Brain pericyte (primary cell): ENCODE measurements at places on chromosomes 6 and 20.

- DNase-seq, result no peak
Observed at GRCh38 chr6:33578588-33579011, 1.5 kb downstream of the BAK1 start.

GRCh38 chr6:3231247-3232016 lies 4.0 kb upstream of the TUBB2B start:
- DNase-seq, result no peak

- DNase-seq, result no peak
Observed at GRCh38 chr6:52549428-52549827, 27.4 kb downstream of the TRAM2 start.

DNA sequence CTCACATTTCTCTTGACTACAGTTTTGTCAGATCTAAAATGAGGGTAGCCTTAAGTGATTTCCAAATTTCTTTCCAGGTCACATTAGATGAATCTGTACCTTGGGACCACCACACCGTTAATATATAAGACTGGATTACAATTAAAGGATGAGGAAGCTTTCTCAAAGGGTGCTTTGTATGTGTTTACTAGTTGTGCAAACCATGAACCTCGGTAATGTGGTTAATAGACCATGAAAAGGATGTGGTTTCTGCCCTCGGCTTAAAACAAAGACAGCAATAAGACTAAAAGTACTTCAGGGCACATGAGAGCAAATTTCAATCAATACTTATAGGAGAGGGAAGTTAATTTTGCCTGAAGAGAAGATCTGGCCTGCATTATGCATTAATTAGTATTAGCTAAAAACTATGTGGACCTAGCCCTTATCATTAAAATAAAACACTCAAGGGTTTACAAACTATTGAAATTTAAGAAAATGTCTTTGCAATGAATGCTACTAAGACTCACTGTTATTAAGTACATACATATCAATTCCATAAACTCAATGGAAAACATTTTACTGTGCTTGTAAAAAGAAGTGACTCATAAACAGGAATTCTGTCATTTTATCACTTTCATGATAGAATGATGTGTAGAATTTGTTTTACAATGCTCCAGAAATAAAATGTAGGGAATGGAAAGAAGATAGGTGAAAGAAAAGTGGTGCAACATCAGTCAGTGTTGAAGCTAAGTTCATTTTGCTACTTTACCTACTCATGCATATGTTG lies 936 bp upstream of the TMX4 start:
- no peak for DNase-seq

DNA sequence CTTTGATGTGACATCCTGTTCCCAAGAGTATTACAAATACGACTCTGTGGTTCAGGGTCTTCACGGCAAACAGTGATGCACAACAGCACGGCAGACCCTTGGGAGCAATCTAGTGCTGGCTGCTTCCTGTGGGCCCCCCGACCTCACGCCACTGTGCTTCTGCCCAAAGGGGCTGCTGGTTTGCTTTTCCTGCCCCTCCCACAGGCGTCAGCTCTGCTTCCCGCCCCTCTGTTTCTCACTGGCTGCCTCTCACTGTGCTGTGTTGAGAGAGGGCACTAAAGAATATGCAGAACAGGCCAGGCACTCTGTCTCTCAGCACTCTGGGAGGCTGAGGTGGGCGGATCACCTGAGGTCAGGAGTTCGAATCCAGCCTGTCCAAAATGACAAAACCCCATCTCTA lies 554.5 kb upstream of the AGPAT4 start:
- DNase-seq, result no peak

GRCh38 chr20:56833427-56833826 lies 204.3 kb downstream of the TFAP2C start:
- no peak for DNase-seq

GRCh38 chr6:90442366-90442765 lies 144.5 kb downstream of the MAP3K7 start:
- DNase-seq, result no peak

DNA sequence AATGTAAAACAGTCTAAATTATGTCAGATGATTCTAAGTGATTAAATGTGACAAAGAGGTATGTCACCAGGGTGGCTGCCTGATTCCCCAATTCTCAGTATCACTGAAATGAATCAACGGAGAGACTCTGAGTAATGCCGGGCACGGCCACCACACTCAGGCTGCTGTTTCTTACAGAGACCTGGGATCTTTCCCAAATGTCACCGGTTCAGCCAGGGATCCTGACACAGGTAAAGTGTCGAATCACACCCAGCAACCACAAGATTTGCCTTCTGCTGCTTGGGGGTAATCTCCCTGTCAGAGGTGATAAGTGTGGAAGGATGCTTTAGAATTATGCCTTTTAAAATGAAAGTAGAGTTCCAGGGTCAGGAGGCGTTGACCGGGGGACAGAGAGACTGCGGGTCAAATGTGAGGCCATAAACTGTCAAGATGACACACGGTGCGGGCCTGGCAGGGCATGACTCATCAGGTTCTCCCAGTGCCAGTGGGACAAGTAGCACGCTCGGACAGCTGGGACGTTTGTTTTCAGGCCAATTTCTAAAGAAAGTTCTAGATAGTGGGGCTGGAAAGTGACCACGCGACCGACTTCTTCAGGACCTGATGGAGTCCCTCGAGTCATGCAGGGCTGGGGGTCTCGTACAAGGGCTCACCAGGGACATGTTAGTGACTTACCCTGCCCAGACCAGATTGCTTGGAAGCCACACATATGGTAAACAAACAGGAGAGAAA lies 48.9 kb downstream of the PRDM1 start:
- no peak for DNase-seq

DNA sequence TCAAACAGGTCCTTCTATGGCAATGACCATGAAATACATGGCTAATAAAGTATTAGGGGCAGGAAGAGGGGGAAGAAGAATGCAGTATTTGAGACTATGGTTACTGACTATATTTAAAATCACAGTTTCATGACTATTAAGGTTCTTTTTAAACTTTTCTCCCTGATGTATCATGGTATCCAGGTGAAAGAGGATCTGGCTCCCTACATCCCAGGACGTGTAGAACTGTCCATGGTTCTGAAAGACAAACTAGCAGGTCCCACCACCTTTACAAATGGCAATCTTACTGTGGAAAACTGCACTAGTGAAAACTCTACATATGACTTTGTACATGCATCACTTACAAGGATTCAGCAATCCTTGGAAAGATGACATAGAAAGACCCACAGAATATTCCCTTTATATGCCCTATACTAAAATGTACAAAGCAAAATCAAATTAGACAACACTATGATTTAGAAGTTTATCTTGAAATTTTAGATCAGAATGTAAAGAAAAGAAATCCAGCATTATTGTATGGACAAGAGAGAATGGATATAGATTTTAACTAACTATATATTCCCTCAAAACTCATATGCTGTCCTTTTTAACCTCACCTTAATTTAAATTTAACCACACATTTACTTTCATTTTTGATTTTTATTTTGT lies 33.5 kb downstream of the RPP21 start:
- DNase-seq, result no peak

DNA sequence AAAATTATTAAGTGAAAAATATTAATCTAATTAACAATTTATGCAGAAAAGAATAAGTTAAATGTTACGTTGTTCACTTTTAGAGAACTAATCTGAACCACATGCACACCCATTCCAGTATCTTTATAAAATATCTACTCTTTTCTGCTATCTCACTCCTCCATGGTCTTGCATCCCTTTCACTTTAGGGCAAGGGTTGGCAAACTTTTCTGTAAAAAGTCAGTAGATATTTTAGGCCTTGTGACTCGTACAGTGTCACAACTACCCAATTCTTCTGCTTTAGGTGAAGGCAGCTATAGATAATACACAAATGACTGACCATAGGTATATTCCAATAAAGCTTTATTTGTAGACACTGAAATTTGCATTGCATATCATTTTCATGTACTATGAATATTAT lies 39.7 kb upstream of the SUPT3H start:
- DNase-seq, result no peak

- no peak for DNase-seq
Observed at GRCh38 chr20:32110173-32110704, 725 bp downstream of the TM9SF4 start.

DNA sequence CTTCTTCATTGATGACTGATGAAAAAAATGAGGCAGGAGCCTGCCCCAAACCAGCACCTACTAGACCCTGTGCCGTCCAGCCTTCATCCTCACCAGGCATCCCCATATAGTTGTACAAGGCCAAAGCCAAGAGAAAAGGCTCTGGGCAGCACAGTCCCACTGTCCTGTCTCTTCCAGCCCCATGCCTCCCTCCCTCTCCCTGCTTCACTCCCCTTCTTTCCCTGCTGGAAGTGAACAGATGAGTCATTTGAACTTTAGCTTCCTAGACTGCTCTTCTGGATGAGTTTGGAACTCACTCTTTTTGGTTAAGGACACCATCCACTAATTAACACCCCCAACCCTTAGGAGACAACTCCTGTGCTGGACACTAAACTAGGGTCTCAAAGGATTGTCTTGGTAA lies 235.2 kb downstream of the LRFN2 start:
- no peak for DNase-seq

GRCh38 chr6:33694401-33694931 lies 17.0 kb downstream of the UQCC2 start:
- DNase-seq, result no peak

DNA sequence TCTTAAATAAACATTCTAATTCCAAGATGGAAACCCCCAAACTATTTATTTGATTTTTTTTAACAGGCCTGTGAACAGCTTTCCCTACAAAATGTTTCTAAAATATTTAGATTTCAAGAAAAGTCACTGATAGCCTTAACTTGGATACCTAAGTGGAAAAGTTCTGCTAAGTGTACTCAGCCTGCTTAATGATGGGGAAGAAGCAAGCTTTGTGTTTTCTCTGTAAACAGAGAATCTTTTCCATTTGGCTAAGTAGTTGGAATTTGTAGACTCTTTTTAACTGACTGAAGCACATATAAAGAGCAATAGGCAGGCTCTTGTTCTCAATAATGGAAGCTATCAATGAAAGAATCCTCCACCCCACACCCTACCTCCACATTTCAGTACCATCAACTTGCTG lies 108.2 kb downstream of the KIF6 start:
- DNase-seq, result no peak

DNA sequence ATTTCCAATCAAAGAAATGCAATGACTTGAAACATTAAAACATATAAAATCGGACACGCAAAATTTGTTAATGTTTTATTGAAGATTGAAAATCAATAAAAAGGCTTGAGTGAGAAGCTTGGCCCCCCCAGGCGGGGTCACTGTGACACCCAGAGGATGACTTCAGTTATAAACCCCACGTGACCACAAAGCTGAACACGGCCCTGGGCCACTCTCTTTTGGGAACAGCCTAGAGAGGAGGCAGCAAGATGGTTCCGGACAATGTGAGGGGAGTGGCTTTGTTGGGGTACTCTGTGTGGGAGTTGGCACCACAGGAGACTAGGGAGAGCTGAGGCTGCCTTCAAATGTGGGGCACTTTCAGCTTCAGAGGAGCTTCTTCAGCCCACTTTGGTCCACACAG lies 172.5 kb downstream of the LRFN2 start:
- DNase-seq, result no peak

DNA sequence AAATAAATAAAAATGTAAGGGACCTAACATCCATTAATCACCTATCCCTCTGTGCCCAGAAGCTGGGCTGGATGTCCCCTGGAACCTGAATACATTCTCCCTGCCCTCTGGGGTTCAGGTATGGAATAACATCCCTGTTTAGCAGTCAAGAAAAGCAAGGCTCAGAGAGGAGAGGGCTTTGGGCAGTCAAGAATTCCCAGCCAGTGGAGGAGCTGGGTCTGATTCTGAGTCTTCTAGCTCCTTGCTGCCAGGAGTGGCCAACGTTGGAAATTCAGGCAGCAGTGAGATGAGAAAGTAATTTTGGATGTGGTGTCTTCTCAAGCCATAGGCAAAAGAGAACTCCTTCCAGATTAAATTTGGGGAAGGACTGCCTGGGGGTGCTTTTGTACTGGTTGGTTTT lies 42.6 kb upstream of the ZNFX1 start:
- no peak for DNase-seq

DNA sequence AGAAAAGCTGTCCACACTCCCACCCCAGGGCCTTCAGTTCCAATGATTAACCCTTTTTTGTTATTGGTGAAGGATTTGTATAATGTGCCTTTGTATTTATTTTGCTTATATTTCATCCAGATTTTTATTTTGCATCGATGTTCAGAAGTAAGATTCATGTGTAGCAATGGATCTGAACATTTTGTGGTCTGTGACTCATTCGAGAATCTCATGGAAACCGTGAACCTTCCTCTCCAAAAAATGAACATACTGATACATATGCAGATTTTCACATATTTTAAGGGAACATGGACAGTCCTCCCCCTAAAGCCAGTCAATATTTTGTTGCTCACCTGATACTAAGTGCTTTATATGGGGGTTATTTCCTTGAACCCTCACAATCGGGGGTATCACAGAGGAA lies 421.8 kb upstream of the SOX4 start:
- no peak for DNase-seq
